ENCODE measurements at places on chromosomes 13 and 19.

DNA sequence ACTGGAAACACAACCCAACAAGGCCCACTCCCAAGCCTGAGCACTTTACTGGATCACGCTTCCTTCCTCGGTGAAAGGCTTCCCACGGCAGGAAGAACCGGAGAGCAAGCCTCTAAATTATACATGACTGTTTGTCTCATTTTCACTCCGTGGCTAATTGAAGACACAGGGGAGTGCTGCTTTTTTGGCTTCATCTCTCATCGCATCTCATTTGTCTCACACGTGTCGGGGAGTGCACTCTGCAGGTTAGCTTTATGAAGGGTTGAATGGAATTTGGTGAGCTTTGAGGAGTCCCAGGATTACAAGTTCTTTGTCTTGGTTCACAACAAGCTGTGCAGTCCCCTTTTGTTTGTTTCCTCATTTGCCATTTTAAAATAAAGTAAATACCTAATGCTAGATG is 544.6 kb downstream of the GPC6 start:
- no peaks in the 10 kb centered on the region for H3K4me1 ChIP-seq
- DNase-seq = no peak
- no peaks in the 10 kb centered on the region for H3K27me3 ChIP-seq
- no peaks in the 10 kb centered on the region for H3K36me3 ChIP-seq
- no peak overlapping the region for H3K4me3 ChIP-seq

GRCh38 chr13:54980651-54981050 is 1952.0 kb downstream of the OLFM4 start:
- H3K27ac ChIP-seq = no peak overlapping the region
- H3K36me3 ChIP-seq = no peaks in the 10 kb centered on the region
- no peaks in the 10 kb centered on the region for H3K27me3 ChIP-seq
- H3K4me3 ChIP-seq = no peak overlapping the region
- no peaks in the 10 kb centered on the region for H3K4me1 ChIP-seq

GRCh38 chr13:106297283-106297682 is 238.2 kb downstream of the EFNB2 start:
- no peak overlapping the region for H3K27ac ChIP-seq
- no peak overlapping the region for H3K4me3 ChIP-seq
- no peaks in the 10 kb centered on the region for H3K36me3 ChIP-seq
- H3K27me3 ChIP-seq = no peaks in the 10 kb centered on the region
- DNase-seq = no peak

DNA sequence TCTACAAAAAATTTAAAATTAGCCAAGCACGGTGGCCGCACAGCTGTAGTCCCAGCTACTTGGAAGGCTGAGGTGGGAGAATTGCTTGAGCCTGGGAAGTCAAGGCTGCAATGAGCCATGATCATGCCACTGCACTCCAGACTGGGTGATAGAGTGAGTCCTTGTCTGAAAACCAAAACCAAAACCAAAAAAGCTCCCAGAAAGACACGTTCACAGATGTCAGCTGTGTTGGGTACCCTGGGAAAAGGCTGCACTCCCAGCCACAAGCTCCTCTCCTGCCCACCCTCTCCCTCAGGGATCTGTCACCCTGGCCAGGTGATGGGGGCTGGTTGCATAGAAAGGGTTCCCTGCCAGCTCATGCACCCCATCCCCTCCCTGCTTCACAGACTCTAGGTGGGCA is 53.3 kb downstream of the RNF6 start:
- H3K4me1 ChIP-seq = no peaks in the 10 kb centered on the region
- no peak overlapping the region for H3K4me3 ChIP-seq
- H3K27ac ChIP-seq = no peak overlapping the region

DNA sequence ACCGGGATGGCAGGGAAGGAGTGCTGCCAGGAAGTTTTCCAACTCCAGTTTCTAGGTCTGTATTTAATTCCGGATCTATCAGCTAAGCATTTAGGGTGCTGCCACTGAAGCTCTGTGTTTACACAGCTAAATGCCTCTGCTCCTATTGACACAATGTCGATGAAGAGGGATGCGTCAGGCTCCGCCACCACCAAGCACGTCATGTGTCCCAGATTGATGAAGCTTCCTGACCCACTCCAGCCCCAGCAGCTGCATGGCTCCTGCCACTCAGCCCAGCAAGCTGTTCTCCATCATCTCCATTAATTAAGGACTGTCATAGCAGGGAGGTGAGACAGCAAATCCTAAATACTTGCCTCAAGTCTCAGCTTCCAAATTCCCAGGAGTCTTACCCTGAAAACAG is 435.2 kb upstream of the ZNF507 start:
- no peaks in the 10 kb centered on the region for H3K36me3 ChIP-seq
- H3K27ac ChIP-seq = no peak overlapping the region
- H3K4me1 ChIP-seq = no peaks in the 10 kb centered on the region
- no peak for DNase-seq

DNA sequence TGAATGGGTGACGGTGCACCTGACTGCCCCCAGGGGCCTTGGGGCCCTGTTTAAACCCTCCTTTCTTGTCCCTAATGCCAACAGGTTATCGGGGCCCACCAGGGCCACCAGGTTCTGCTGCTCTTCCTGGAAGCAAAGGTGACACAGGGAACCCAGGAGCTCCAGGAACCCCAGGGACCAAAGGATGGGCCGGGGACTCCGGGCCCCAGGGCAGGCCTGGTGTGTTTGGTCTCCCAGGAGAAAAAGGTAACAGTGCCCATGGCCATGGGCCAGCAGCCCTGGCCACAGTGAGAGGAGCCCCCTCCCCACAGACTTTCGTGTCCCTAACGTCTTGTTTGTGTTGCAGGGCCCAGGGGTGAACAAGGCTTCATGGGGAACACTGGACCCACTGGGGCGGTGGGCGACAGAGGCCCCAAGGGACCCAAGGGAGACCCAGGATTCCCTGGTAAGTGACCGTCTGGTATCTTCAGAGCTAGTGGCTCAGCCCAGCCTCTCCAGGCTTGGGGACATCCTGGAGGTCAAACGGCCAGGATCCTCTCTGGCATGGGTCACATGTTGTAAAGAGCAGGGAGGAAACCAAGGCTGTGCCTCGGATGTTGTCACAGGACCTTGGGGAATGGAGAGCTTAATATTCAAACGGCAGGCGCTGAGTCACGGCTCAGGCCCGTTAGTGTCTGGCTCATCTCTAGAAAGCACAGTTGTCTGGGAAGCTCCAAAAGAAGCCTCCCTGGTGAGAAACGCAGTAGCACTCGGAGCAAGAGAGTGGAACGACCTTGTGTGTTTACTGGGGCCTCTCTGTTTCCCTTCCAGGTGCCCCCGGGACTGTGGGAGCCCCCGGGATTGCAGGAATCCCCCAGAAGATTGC is 58.3 kb downstream of the RAB20 start:
- peaks cover 30% of the 10 kb centered on the region for H3K36me3 ChIP-seq
- H3K4me1 ChIP-seq = no peaks in the 10 kb centered on the region
- no peak for DNase-seq

DNA sequence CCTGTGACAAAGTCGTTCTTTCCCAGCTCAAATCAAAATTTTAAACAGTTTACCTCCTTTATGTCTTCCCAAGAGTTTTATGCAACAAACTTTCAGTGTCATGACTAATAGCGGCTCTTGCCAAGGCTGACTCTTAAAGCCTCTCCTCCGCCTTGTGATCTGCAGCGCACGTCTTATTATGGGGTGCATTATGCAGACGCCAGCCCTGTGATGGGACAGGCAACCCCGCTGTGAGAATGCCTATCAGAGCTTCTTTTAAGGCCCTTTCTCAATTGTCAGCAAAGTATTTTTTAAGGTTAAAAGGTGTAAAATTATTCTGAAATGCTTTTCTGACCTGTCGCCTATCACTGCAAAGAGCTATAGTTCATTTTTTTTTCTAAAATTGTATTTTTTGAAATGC is 152.8 kb downstream of the SOX1 start:
- H3K27ac ChIP-seq = no peak overlapping the region
- DNase-seq = no peak
- H3K27me3 ChIP-seq = no peaks in the 10 kb centered on the region
- no peaks in the 10 kb centered on the region for H3K4me1 ChIP-seq
- H3K4me3 ChIP-seq = no peak overlapping the region

DNA sequence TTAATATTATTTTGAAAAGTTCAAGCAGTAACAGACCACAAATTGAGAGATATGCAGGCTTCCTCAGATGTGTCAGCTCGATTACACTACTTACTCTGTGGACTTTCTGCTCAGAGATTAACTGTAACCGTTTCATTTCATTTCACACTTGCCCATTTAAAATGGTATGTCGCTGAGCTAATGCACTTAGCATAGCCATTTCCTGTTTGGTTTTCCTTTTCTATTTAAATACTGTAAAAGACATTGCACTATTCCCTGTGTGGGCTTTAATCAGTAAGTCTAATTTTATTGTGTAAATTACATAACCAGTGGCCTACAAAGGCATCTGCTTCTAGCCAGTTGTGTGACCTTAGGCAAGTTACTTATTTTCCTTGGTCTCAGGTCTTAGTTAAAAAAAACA is 237.6 kb downstream of the LACC1 start:
- H3K4me1 ChIP-seq = no peaks in the 10 kb centered on the region
- H3K27ac ChIP-seq = no peak overlapping the region
- no peaks in the 10 kb centered on the region for H3K36me3 ChIP-seq
- H3K4me3 ChIP-seq = no peak overlapping the region
- DNase-seq = no peak

- no peaks in the 10 kb centered on the region for H3K36me3 ChIP-seq
- DNase-seq = no peak
- H3K27me3 ChIP-seq = no peaks in the 10 kb centered on the region
- H3K4me1 ChIP-seq = no peaks in the 10 kb centered on the region
- H3K27ac ChIP-seq = no peak overlapping the region
- H3K4me3 ChIP-seq = no peak overlapping the region
Measured at GRCh38 chr13:21133077-21133476, 43.3 kb downstream of the SKA3 start.

DNA sequence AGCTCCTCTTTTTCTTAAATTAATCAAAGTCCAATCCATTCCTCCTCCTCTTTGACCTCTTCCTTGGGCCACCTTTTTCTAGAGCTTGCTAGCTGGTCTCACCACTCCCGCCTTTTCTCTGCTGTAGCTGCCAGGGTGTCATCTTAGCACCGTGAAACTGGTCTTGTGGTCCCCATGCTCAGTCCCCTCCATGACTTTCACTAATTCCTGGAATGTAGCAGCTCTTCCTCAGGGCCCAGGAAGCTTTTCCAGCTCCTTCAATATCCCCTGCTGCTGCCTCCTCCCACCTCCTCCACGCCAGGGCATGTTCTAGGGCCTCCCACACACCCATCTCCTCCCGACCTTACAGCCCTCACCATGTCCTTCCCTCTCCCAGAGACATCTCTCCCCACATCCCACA is 222.2 kb downstream of the MYO16 start:
- H3K27ac ChIP-seq = no peak overlapping the region
- no peak for DNase-seq
- H3K27me3 ChIP-seq = no peaks in the 10 kb centered on the region
- H3K4me3 ChIP-seq = no peak overlapping the region

DNA sequence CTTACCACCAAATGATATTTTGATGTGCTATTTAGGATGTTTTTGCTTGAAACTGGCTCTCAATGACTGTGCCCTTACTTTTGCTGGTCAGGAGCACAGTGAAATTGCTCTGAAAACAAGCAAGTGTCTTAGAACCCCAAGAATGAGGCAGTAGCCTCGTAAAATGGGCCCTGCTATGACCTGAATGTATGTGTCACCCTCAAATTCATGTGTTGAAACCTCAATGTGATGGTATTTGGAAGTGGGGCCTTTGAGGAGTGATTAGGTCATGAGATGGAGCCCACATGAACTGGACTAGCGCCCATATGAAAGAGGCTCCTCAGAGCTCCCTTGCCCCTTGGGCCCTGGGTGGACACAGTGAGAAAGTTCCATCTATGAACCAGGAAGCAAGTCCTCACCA is 155.2 kb downstream of the ZIC5 start:
- no peak overlapping the region for H3K27ac ChIP-seq
- no peaks in the 10 kb centered on the region for H3K4me1 ChIP-seq
- H3K36me3 ChIP-seq = no peaks in the 10 kb centered on the region
- DNase-seq = no peak
- no peaks in the 10 kb centered on the region for H3K27me3 ChIP-seq

GRCh38 chr19:1725100-1726064 is 27.9 kb upstream of the ONECUT3 start:
- H3K4me1 ChIP-seq = no peaks in the 10 kb centered on the region
- H3K36me3 ChIP-seq = no peaks in the 10 kb centered on the region
- no peak for DNase-seq
- no peak overlapping the region for H3K27ac ChIP-seq
- peak overlapping the region; percentile 59 for H3K4me3 ChIP-seq

GRCh38 chr19:39304701-39305571 is 8.7 kb downstream of the IFNL1 start:
- no peaks in the 10 kb centered on the region for H3K36me3 ChIP-seq
- no peak overlapping the region for H3K27ac ChIP-seq

DNA sequence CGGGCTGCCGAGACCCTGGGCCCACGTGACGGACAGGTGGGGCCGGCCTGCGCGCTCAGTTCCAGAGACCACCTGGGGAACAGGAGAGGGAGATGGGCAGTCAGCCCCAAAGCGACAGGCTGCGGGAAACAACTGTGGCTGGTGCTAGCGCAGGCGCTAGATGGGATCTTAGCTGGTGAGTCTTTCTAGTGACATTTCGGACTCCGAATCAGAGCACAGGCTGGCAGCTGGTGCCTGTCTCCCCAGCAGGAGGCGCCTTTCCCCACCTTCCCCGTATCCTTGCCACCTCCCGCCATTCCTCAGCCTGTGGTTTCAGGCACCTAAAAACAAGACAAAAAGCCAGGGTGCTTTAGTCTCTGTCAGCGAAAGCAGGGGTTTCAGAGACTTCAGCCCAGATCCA is 19.4 kb upstream of the RANBP3 start:
- peaks cover 3% of the 10 kb centered on the region for H3K36me3 ChIP-seq
- no peak for DNase-seq
- H3K4me1 ChIP-seq = no peaks in the 10 kb centered on the region
- no peaks in the 10 kb centered on the region for H3K27me3 ChIP-seq

DNA sequence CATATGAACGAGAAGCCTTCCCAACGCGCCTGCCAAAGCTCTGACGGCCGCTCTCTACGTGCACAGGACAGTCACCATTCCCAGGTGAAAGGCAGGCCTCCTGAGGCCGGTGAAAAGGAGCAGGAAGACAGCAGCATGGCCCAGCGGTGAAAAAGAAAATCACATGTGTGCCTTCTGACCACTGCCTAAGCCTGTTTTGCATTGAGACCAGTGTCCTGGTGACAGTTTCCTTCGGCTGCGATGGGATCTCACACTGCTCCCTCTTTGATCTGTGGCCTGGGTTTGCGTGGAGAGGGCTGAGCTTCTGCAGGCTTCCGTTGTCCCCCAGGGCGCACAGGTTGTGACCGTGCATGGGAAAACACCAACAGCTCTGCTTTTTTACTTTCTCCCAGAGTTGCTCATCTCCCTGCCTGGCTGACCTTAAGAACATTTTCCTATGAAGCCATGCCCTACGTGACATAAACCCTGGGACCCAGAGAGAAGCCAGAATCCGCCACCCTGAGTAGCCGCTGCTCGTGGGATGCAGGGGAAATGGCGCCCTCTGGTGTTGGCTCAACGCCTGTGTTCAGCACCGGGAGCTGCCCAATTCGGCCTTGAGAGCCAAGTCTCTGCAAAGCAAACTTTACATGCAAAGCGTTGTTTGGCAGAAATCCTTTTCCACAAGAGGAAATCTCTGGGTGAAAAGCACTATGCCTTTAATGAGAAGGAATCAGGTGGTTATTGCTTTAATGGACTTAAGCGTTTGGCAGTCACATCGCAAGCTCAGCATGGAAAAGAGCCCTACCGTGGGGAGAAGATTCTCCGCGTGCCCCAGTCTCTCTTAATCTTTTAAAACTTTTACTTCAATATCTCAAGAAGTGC is 112.2 kb upstream of the GPR12 start:
- no peaks in the 10 kb centered on the region for H3K36me3 ChIP-seq
- H3K27me3 ChIP-seq = no peaks in the 10 kb centered on the region
- H3K4me1 ChIP-seq = no peaks in the 10 kb centered on the region
- H3K27ac ChIP-seq = no peak overlapping the region
- no peak overlapping the region for H3K4me3 ChIP-seq

- no peak for DNase-seq
- no peaks in the 10 kb centered on the region for H3K27me3 ChIP-seq
- no peaks in the 10 kb centered on the region for H3K36me3 ChIP-seq
- no peak overlapping the region for H3K27ac ChIP-seq
- no peak overlapping the region for H3K4me3 ChIP-seq
Measured at GRCh38 chr13:61094865-61095264, 320.8 kb downstream of the PCDH20 start.

All from iPS DF 6.9 (cell line).